ENCODE measurements at places on chromosomes 12 and 14.

GRCh38 chr14:101109981-101110728, 206.6 kb upstream of the RTL1 start:
- no peak for DNase-seq

GRCh38 chr12:92365333-92365732, 219.7 kb upstream of the BTG1 start:
- no peak for DNase-seq

DNA sequence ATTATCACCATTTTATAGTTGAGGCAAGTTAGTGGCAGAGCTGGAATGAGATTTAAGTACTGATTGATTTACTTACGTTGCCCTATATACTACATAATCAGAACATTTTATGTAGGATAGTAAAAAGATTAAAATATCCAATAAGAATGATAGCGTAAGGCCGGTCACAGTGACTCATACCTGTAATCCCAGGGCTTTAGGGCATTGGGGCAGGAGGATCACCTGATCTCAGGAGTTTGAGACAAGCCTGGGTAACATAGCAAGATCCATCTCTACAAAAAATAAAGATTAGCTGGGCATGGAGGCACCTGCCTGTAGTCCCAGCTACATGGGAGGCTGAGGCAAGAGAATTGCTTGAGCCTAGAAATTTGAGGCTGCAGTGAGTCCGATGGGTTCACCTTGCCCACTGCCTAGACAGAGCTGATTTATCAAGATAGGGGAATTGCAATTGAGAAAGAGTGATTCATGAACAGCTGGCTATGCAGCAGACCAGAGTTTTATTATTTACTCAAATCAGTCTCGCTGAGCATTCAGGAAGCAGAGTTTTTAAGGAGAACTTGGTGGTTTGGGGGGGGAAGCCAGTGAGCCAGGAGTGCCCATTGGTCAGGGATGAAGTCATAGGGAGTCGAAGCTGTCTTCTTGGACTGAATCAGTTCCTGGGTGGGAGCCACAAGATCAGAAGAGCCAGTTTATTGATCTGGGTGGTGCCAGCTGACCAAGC, 24.7 kb upstream of the SGPP1 start:
- DNase-seq, result no peak

DNA sequence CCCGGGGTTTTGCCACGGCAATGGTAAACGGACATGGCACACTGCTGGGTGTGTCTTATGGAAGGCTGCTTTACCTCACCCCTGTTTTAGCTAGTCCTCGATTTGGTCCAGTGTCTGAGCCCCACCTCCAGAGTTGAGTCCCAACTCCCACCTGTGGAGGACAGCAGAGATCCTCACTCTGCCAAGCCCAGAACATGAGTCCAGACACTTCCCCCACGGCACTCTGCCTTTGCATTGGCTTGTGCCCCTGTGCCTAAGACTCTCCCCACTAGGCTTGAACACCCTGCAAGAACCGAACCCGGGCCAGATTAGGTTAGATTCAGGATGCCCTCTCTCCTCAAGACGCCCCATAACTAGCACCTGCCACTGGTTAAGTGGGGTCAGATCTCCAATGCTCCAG, 59.8 kb upstream of the C14orf180 start:
- DNase-seq, result no peak

DNA sequence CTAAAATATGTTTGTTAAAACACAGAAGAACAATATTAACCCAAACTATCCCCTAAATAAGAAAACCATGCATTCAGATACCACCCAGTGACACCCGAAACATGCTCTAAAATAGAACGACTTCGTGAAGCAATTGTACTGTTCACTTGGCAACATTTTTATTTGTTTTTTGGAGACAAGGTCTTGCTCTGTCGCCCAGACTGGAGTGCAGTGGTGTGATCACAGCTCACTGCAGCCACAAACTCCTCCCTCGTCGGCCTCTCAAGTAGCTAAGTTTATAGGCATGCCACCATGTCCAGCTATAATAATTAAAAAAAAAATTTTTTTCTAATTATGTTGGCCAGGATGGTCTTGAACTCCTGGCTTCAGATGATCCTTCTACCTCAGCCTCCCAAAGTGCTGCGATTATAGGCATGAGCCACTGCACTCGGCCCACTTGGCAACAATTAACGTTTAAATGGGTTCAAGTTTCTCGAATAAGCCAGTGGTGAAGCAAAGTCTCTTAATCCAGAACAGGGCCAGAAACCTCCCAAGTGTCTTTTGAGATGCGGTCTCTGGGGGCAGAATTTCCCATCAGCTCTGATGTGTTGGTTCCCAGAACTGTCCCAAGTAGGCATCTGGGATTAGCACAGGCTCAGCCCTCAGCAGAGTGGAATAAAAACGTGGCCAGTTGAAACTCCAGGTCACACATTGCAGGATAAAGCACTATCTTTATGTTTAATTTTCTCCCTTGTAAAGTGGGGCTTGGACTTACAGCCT, 74.5 kb downstream of the TMCC3 start:
- DNase-seq, result no peak

- no peak for DNase-seq
Observed at GRCh38 chr12:42585841-42586216, 3.7 kb downstream of the PRICKLE1 start.

- no peak for DNase-seq
Observed at GRCh38 chr14:36944307-36945010, 227.9 kb downstream of the SLC25A21 start.

DNA sequence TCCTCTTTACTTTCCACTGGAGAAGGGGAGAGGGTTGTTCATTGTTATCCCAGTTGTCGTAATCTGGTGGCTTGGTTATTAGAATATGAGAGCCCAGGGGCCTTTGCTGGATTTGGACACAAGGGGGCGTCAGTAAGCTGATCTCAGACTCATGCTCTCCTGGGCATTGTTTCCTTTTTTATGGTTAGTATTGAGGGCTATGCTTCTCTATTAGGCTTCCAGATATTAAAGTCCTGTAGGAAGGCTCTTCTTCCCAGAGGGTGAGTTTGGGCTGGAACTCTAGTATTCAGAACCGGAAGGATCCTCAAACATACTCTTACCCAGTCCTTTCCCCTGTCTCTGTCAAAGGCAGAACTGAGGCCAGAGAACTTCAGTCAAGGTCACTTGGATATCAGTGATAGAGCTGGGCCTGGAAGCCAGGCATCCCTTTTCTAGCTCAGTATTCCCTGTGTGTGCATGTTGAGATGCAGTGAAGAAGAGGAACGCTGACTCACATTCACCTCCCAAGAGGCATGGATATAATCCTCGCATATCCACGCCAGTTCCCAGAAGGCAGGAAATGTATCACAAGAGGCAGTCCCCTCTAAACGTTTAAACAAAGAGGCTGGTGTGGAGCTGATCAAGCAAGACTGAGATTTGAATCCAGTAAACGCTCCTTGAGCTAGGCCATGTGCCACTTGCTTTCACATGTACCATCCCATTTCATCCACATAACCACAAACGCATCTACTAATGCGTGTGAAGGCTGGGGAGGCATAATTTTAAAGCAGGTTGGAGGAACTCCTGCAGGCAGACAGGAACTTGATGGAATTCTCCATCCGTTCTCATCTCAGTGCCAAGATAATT, 41.6 kb downstream of the UBE3B start:
- DNase-seq, result peak; percentile 80

- no peak for DNase-seq
Observed at GRCh38 chr12:93994721-93995120, 153.7 kb upstream of the PLXNC1 start.

- no peak for DNase-seq
Observed at GRCh38 chr12:112121780-112122565, 3.4 kb upstream of the TRAFD1 start.

- no peak for DNase-seq
Observed at GRCh38 chr14:102668291-102668873, 75.9 kb downstream of the RCOR1 start.

DNA sequence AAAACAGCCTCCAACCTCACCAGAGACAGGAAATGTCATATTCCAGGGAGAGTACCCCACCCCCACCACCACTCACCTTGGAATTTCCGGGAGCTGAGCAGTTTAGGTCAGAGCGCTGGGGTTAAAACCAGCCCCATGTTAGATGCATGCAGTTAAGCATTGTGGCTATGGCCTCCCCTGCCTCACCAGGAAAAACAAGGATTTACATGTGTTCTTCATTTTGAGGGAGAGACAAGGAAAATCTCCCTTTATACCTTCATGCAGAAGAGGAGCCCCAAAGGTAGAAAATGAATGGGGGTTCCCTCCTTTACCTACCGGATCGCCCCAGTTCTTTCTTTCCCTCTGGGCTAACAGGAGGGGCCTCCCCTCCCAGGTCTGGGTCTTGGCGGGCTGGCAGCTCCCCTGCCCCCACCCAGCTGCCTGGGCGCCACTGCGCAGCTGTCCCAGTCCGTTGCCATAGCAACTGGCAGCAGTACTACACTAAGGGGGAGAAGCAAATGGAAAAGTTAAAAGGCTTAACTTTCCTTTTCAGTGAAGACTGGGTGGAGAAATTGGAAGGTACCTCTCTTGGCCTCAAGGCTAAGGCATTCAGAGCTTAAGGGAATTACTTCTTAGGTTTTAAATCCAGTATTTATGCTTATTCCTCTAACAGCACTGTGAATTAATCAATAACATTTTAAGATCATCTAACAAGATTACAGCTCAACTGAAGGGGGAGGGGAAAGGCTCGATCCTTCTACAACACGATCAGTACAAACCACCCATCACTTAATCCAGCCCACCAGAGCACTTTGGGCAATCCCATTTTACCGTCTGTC, 20.5 kb downstream of the CBX5 start:
- DNase-seq, result peak; percentile 87

- DNase-seq, result no peak
Observed at GRCh38 chr12:18323159-18323558, 61.8 kb downstream of the PIK3C2G start.

- peak; percentile 61 for DNase-seq
Observed at GRCh38 chr12:6465467-6466183, 4.9 kb downstream of the VAMP1 start.

- DNase-seq, result no peak
Observed at GRCh38 chr14:68863610-68864360, 70.9 kb upstream of the ZFP36L1 start.

DNA sequence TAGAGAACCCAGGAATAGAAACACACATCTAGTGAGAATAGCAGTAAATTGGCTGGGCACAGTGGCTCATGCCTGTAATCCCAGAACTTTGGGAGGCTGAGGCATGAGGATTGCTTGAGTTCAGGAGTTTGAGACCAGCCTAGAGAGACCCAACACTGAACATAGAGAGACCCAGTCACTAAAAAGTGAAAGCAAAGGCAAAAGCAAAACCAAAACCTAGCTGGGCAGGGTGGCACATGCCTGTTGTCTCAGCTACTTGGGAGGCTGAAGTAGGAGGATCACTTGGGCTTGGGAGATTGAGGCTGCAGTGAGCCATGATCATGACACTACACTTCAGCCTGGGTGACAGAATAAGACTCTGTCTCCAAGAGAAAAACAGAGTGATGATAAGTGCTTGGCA, 37.5 kb upstream of the MIS18BP1 start:
- no peak for DNase-seq

- no peak for DNase-seq
Observed at GRCh38 chr12:1277905-1278304, 286.9 kb downstream of the ERC1 start.

DNA sequence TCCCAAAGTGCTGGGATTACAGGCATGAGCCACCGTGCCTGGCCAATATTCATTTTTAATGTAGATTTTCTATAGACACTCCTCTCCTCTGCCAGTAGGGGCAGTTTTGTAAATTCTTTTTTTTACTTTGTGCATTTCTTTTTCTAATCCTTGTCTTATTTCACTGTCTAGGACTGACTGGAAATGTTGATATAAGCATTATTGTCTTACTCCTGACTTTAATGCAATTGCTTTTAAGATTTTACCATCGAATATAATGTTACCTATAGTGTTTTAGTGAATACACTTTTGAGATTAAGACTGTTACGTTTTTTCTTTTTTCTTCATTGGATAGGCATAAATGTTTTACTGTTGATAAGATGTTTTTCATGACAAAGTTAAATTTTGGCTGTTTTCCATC, 35.4 kb upstream of the EMP1 start:
- no peak for DNase-seq

DNA sequence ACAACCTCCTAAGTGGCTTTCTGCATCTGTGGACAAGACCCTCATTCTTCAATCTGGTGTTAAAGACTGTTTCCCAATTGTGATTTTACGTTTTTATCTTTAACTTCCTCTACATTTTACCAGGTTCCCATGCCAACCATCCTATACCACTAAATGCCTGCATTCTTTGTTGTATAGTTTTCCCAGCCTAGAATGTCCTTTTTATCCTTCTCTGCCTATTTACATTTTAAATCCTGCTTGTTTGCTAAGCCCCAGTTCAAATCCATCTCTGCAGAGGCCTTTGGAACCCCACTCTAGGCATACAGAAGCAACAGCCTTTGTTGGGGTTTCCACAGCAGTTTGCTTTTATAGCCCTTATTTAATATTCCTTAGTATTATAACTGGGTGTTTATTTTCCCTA, 325.1 kb upstream of the DDHD1 start:
- no peak for DNase-seq

DNA sequence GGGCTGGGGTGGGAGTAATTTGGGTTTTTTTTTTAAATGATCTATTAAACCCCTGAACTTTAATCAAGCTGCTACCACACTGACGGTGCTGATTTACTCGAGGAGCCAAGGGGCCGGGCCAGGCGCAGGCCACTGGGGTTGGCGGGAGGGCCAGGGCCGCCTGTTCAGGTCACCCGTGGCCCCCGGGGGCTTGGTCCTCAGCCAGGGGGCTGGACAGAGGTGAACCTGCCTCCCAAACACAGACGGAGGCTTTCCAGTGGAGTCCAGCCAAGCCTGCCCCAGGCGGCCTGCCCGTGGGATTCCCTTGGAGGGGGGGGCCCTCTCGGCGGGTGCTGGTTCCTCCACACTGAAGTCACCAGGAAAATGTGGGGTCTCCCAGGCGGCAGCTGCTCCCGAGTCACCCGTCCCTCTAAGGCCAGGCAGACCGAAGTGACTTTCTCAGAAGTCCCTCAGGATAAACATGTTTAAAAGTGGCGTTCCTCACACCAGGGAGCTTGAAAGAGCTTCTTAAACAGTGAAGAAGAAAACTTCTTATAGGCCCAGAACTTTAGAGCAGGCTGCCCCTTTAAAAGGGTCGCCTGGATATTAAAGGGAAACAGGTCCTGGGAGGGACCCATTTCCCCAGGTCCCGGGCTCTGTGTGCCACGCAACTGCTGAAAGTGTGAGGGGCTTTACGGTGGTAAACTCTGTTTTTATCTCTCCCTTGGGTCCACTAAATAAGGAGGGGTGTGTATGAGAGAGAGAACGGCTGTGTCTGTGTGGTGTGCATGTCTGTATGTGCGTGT, 167.2 kb upstream of the GSC start:
- DNase-seq, result no peak

DNA sequence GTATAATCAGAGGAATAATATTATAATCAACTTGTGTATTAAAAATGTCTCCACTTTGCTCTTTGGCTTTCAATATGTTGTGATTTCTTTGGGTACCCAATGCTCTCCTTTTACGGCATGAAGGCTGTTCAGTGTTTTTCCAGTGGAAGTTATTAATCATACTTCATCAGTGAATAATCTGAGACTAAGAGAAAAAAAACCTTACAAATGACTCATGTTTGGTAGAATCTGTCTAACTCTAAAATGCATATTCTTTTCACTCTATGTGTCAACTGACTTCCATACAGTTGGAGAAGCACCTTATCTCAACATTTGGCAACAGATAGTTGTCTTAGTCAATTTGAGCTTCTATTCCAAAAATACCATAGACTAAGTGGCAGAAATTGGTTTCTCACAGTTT, 82.2 kb downstream of the PTPRO start:
- no peak for DNase-seq
